ENCODE measurements at places on chromosomes 6 and 20.

- DNase-seq: no peak
These were observed 39.3 kb upstream of the SCGN start for GRCh38 chr6:25612666-25613065.

GRCh38 chr20:58938078-58938477 is 43.0 kb upstream of the NELFCD start:
- no peak for DNase-seq

- DNase-seq: no peak
These were observed 60.3 kb downstream of the VTA1 start for GRCh38 chr6:142207265-142207877.

DNA sequence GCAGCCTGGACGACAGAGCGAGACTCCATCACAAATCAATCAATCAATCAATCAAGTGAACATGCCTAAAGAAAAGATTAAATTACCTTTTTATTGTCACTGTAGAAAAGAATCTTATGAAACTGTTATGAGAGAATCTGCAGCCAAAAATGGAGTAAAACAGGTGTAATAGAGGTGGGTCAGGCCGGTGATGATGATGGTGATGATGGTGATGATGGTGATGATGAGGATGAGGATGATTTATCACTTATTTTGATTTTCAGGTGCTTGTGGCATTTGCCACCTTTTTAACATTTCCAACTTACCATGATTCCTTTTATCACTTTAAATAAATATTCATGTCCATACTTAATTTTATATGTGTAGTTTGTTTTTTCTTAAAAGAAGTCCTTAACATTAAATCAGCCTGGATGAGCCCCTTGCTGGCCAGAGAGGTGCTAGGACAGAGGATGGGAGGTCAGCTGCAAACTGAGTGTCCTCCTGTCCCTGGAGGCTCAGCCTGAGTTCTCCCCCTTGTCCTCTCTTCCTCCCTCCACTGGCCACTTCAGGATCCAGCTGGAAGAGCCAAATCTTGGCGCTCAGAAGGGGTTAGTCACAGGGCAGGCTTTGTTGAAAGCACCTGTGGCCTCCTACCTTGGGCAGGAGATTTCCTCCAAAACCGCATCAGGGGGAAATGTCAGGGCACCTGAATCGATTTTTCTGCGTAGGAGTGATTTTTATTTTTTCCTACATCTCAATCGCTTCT is 32.6 kb downstream of the SLC2A10 start:
- DNase-seq: no peak

- DNase-seq: no peak
These were observed 37.7 kb downstream of the F13A1 start for GRCh38 chr6:6282716-6283115.

GRCh38 chr20:46543959-46544358 is 6.5 kb downstream of the OCSTAMP start:
- DNase-seq: no peak

GRCh38 chr6:25921525-25922203 is 8.8 kb downstream of the SLC17A2 start:
- DNase-seq: no peak

GRCh38 chr20:32294071-32294470 is 16.6 kb downstream of the KIF3B start:
- DNase-seq: no peak

- no peak for DNase-seq
These were observed 7.8 kb downstream of the ADA start for GRCh38 chr20:44643596-44644229.

DNA sequence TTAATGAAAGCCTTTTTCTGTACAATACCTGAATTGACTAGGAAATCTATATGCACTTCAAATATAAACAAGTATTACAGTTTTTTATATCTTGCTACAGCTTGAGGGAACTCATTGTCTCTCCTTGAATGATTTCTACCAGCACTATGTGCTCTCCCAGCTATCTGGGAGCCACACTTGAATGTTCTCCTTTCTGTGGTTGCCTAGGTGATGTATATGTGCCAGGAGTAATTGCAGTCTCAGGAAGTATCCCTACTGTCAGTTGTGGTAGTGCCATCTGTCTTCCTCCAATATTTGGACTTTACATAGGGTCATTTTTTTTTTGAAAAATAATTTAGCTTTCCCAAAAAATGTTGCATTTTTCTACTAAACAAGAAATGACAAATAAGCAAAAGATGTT is 288.0 kb upstream of the PLCB4 start:
- DNase-seq: no peak

- no peak for DNase-seq
These were observed 34.0 kb downstream of the ZC3H12D start for GRCh38 chr6:149450679-149451375.

GRCh38 chr6:166952567-166953486 is 3.5 kb downstream of the RNASET2 start:
- DNase-seq: no peak

GRCh38 chr6:44194326-44194725 is 22.4 kb upstream of the MYMX start:
- DNase-seq: no peak

GRCh38 chr6:107066697-107067659 is 39.0 kb downstream of the MTRES1 start:
- DNase-seq: no peak

Data from C1 segment of cervical spinal cord (tissue), 14 donors.